Eye (tissue), 1 donor: ENCODE measurements at places on chromosomes 11 and 22.
A peak's percentile ranks its signal among the peaks of the same experiment; 100 is the strongest.

- no peak for DNase-seq
These were observed 76.8 kb downstream of the MORC2 start for GRCh38 chr22:30891781-30892180.

DNA sequence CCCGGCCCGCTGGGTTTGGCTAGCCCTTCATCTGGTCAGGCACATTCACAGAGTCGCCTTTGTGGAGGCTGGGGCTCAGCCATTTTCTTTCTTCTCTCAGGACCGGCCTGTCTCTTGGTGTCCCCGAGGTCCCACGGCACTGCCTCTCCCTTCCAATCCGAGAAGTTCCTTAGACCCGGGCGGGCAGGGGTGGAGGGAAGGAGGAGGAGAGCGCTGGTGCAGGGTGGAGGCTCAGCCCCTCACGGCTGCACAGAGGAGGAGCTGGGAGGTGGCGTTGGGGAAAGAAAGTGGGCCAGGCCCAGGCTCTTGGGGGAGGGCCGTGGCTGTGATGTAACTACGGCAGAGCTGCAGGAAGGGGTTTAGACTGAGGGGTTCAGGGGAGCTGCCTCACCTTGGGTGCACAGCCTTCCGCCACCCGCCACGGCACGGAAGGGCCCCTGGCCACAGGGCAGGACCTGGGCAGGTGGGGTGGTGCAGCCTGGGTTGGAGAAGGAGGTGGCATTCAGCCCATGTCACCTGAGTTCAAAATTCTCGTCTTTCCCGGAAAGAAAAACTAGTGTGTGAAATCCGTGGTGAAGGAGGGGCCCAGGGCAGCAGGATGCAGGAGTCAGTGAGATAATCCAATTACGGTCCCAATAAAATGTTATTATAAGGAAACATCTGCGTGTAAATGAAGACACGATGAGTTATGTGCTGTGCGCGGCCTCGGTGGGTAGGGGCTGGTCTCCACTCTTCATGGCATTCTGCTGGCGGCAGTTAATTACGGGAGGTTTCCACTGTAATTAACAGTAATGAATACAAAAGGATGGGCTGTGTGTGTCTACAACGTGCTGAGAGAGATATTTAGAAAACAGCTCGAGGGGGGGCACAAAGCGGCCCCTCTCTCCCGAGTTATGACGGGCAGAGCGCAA lies 1.7 kb downstream of the BRSK2 start:
- DNase-seq = no peak

GRCh38 chr11:98194611-98195010 lies 826.1 kb upstream of the CNTN5 start:
- DNase-seq = no peak

GRCh38 chr22:26885441-26886261 lies 228.3 kb downstream of the MIAT start:
- DNase-seq = no peak

DNA sequence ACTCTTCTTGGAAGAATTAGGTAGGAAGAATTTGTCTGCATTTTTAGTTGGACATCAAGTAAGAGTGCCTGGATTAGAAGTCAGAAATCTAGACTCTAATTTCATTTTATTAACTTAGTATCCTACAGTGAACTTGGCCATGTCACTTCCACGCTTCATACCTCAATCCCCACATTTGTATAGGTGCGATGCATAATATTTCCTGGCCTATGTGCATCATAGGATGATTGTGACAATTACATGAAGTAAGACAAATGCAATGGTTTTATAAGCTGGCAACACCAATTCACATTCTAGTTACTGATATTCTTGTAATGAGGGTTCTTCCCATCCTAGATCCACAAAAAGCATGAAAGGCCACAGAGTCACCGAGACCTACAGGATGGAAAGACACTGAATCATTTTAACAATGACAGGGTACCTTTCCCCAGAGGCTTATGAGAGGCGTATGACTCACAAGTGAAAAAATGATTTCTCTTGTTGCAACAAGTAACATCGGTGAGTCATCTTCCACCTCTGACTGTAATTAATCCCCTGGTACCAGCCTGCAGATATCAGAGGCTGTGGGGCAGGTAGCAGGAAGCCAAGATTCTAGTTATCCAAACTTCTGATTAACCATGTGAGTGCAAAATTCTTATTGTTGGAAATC lies 56.0 kb upstream of the OR5AK2 start:
- no peak for DNase-seq

DNA sequence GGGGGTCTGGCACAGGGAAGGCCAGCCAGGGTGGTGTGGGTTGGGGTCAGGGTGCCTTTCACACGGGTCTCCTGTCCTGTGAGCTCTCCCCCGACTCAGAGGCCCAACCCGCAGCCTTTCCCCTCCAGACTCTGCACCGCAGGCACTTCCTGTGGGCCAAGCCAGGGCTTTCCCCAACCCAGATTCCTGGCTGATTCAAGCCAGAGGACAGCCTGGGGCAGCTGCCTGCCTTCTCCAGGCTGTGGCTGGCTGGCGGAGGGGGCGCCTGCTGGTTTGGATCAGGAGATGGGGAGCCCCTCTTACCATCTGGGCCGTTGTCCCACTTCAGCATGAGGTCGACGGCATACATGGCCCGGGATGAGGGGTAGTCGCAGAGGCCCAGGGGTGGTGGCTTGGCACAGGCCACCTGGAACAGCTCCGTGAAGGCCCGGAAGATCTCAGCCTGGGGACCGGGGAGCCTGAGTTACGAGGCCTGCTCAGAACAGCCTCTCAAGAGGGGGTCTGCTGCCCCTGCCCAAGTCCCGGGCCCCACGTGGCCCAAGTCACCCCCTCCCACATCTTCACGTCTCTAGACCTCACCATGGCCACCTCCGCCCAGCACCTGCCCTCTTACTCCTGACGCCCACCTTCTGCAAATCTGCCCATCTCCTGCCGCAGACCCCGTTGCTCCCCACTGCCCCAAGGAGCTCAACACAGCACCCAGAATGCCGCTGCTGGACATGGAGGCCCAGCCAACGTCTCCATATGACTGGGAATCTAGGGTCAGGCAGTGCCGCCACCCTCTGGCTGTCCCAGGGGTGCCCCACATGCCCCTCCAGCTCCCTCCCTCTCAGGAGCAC lies 17.3 kb downstream of the TSPO start:
- DNase-seq = no peak

GRCh38 chr11:19832901-19833300 lies 120.3 kb downstream of the NAV2 start:
- no peak for DNase-seq

- DNase-seq = peak; percentile 88
These were observed 24.6 kb upstream of the TMA7B start for GRCh38 chr22:39935612-39936011.

GRCh38 chr11:61004180-61004611 lies 32.7 kb downstream of the CD6 start:
- peak; percentile 82 for DNase-seq

DNA sequence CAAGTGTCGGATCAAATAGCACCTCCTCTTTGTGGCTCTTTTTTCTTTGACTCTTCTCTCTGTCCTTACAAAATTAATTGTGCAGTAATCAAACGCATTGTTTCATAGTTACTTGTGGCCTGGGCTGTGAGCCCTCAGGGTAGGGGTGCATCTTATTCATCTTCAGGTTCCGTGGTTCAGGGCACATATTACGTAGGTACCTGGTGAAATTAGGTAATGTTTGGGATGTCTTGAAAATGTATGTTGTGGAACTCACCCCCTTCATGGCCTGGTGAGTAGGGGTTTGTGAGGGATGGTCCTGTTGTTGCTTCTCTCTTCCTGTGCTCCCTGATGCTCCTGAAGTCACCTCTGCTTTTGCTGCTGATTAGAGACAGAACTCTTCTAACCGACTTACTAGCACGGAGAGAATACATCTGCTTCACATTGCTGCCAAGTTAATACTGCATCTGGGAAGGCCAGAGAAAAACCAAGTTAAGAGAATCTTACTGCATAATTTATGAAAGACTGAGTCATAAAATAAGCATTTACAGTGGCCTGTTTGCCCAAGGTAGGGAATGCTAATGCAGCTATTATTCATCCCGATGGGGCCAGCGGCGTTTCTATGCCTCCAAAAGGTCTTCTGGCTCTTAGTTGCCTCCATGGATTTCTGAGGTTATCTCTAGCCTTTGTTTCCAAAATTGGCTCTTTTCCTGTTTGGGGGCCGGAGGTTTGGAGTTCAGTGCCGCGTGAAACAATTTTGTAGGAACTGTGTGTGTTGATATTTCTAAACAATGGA lies 66.9 kb downstream of the TBC1D22A start:
- DNase-seq = peak; percentile 58

GRCh38 chr22:42993651-42994275 lies 21.2 kb downstream of the PACSIN2 start:
- no peak for DNase-seq

- no peak for DNase-seq
These were observed 106.8 kb downstream of the KIRREL3 start for GRCh38 chr11:126893796-126894195.

- no peak for DNase-seq
These were observed 374.6 kb upstream of the B3GAT1 start for GRCh38 chr11:134786636-134787035.

DNA sequence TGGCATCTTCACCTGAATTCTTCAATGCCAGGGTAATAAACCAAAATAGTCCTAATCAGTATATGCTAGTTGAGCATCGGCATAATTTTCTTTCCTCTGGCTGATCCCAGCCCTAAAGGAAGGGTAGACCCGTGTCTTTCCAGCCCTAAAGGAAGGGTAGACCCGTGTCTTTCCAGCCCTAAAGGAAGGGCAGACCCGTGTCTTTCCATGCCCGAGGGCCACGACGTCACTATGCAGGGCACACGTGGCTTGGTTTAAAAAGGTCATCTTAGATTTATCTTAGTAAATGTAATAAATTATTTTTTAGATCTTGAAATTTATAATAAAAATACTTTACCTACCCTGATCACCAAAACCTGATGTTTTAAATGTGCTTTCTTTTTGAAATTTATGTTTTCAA lies 45.5 kb downstream of the BID start:
- no peak for DNase-seq

- DNase-seq = no peak
These were observed 12.9 kb downstream of the DNAL4 start for GRCh38 chr22:38781033-38781432.

GRCh38 chr11:415640-416041 lies 842 bp upstream of the SIGIRR start:
- DNase-seq = no peak

DNA sequence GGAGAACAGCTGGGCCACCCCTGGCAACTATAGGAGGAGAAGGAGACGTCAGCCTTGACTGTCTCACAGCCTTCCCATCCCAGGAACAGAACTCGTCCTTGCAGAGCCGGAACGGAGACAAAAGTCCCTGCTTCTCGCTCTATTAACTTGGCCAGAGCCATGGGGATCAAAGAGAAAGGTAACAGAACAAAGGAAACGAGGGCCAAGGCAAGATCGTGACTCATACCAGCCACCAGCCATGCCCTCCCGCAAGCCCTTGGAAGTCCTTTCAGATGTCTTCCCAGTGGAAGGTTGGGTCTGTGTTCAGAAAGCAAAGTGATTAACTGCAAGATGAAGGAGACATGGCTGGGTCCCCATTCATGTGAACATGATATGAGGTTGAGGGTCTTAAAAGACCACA lies 64.7 kb downstream of the PDE2A start:
- no peak for DNase-seq

DNA sequence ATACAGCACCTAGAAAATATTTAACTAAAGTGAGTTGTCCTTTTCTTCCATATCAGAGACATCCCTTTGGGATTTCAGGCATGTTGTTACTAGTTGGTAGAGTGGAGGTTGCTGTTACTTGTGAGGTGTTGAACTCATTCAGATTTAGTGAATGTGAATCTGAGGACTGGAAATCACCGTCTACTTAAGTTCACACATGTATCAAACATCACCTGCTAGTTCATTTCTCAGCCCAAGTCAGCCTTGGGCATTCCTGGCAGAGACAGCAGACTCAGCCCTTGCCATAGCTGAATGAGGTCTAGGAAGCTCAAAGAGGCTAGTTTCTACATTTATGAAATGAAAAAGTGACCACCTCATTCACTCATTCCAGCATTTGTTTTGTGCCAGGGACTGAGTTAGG lies 9.7 kb downstream of the KDELR3 start:
- no peak for DNase-seq

GRCh38 chr11:44466531-44467205 lies 98.8 kb upstream of the CD82 start:
- peak; percentile 33 for DNase-seq

DNA sequence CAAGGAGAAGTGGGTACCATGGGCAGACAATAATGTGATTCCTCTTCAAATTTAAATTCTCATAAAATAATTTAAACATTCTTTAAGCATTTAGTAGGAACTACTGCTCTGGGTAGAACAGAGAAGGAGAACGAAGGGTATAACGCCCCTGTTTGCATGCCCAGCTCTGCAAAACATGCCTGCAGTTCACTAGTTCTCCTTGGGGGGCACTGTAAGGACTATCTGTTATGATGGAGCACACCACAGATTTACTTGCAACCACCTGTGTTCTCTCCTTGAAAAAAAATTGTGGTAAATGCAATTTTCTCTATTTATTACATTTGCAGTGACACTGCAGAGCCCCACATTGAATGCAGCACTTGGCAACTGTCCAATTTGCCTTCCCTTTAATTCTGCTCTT lies 100.3 kb downstream of the GUCY1A2 start:
- no peak for DNase-seq

DNA sequence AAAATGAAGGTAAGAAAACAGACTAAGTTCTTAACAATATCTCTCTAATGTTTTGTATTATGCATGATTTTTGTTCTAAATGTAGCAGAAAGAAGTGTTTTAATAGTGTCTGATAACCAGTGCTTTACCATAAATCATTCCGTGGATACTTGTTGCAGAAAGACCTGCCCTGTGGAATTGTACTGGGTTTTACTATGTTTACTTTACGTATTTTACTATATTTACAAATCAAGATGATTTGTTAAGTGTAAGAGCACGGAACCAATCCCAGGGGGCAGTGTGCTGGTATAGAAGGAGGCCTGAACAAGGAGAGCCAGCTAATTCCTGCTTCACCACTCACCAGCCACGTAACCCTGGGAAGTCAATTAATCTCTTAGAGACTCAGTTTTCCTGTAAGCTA lies 1.4 kb downstream of the HTR3B start:
- DNase-seq = peak; percentile 22

GRCh38 chr22:33625959-33626358 lies 294.3 kb downstream of the LARGE1 start:
- DNase-seq = peak; percentile 20

DNA sequence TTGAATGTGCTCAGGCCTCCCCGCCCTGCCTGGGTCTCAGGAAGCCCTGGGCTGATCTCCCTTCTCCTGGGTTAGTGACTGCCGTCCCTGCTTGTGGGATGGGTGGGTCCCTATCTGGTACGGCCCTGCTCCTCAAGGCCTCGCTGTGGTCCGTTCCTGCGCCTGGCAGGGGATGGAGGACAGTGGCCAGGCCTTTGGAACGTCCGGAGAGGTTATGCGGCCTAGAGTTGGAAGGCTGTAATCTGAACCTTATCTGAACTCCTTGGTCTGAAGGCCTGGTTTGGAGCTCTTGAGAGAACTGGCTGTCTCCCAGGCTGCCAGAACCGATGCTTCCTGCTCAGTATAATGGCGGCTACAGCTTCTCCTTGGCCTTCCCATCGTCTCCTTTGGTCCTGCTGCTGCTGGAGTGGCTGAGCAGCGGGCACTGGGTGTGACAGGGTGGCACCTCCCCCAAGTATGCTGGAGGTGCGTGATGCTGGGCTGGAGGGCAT lies 72.8 kb downstream of the FLI1 start:
- no peak for DNase-seq
